ENCODE measurements at places on chromosomes 13 and 19.

DNA sequence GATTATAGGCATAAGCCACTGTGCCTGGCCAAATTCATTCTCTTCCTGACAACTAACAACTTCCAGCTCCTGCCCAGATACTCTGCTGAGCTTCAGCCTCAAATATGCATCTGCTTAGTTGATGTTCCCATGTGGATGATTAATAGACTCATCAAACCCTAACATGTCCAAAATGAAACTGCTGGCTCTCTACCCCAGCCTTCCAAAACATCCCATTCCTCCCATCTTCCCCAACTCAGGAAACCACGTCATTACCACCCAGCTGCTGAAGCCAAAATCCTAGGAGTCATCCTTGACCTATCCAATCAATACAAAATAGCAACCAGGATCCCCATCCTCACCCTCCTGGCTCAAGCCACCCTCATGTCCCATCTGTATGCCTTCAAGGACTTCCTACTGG, 20.9 kb downstream of the POU2F2 start:
- DNase-seq = no peak

- DNase-seq = no peak
Observed at GRCh38 chr13:108142702-108143436, 72.5 kb downstream of the LIG4 start.

GRCh38 chr13:68551701-68552522, 1321.8 kb upstream of the PCDH9 start:
- DNase-seq = no peak

DNA sequence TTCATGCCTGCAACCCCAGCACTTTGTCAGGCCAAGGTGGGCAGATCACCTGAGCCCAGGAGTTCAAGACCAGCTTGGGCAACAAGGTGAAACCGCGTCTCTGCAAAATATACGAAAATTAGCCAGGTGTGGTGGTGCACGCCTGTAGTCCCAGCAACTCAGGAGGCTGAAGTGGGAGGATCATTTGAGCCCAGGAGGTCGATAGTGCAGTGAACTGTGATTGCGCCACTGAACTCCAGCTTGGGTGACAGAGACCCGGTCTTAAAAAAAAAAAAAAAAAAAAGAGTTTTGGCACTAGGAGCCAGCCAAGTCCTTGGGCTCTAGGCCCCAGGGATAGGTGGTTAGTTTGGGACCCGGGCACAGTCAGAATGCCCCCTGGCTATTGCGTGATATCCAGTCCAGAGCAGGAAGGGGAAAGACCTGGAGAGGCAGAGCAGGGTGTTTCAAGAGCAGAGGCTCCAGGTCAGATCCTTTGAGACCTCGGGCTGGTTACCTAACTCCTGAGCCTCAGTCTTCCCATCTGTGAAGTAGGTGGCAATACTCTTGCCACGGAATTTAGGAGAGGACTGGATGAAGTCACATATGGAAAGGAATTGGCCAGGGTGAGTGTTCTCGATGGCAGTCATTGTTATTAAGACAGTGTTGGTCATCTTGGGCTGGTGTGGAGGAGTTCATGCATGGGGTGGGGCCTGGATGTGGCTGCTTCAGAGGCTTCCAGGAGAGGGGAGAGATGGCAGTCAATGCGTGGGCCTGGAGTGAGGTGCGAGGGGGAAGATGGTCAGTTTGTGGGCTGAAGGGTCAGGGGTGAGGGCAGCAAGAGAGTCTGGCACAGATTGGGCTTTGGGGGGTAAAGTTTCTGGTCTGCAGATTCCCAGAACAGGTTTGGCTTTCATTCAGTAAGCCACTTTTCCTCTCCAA, 2.8 kb downstream of the PPP1R37 start:
- no peak for DNase-seq

- DNase-seq = no peak
Observed at GRCh38 chr13:106489849-106490568, 45.5 kb downstream of the EFNB2 start.

GRCh38 chr13:44266772-44267171, 106.9 kb upstream of the SERP2 start:
- DNase-seq = no peak

GRCh38 chr19:30371161-30371836, 885 bp upstream of the ZNF536 start:
- DNase-seq = no peak

DNA sequence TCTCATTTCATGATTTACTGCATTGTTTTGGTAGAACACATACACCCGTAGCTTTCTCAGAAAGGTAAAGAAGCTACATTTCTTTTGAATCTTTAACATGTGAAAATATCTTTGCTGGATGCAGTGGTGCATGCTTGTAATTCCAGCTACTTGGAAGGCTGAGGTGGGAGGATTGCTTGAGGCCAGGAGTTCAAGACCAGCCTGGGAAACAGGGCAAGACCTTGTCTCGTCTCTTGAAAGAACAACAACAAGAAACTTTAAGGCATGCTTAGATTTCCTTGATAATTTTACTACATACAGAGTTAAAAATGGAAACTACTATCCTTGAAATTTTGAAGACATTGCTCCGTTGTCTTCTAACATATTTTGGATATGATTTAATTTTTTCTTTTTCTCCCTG, 7.7 kb downstream of the RNF113B start:
- DNase-seq = no peak

GRCh38 chr19:4692251-4693077, 22.3 kb upstream of the MYDGF start:
- no peak for DNase-seq

DNA sequence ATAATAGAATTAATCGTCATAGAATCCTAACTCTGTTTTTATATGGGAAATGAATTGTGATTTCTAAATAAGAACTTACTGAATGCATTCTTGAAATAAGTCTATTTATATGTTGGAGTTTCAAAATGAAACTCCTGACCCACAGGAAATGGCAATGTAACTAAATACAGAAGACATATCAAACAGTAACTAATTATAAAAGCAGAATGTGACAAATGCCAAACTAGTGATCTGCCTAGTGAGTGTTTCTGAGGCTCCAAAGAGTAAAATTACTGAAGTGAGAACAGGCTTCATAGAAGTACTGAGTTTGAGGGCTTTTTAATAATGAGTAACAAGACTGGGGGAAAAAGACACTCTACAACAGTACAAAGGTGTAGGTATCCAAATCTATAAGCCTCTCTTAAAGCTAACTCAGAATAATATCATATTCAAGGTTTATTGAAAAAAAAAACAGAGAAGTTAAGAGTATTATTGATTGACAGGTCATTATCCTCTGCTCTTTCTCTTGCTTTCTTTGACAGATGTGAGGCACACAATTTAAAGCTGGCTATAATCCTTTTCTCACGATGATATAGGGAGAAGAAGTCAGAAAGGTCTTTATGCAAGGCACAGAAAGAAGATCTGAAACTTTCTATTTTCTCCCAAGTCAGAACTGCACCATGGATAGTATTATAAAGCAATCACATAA, 17.4 kb upstream of the ATXN8OS start:
- DNase-seq = no peak

DNA sequence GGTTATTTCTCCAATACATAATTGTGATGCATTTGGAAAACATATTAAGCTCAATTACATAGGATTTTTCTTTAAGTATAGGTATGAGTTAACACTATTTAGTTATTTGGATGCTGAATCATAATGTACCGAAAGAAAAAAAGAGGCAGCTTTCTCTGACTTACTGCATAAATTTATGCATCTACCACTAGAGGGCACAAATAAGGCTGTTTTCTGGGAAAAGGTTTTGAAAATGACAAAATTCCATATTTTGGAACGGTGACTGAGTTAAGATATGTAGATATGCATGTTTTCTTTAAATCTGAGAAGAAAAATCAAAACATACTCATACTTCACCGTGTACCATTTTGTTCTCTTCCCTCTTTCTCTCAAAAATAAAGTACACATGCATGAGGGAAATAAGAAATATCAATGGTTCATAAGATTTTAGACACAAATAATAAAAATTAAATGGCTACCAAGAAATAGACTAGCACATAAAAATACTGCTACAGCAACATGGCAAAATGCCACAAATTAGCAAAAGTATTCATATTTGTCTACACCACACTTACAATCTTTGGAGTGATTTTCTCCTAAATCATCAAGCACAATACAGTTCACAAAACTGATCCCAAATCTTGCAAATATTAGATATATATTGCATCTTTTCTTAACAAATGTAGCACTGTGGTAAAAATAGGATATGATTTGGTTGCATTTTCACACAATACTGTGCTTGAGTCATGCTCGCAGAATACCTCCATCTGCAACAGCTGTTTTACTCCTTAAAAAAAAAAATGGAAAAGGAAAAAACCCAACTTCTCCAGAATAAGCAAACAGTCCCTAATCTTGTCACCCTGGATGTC, 260.0 kb downstream of the FGF14 start:
- no peak for DNase-seq
